CD4-positive, alpha-beta T cell treated with Interleukin-15 for 4 hours (primary cell): ENCODE measurements at places on chromosomes 12 and 14.

- DNase-seq, result no peak
Measured at GRCh38 chr12:6059860-6060565, 64.5 kb downstream of the VWF start.

DNA sequence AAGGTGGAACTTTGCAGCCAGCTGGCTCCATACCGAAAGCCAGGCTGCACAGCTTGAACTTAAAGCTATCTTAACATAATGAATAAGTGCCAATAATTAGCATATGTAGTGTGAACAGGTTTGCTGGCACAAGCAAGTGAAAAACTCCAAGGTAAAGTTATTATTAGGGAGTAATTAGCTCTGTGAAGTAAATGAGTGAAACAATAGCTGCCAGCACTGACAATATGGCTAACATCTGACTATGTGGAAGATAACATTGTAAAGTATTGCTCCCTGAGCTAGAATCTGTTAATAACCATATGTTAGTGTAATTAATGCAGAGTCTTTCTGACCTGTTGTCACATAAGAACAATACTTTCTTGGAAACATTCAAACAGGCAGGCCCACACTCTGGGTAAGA is 246.4 kb downstream of the SOX5 start:
- DNase-seq, result no peak

GRCh38 chr14:69682621-69683263 is 71.3 kb downstream of the SUSD6 start:
- peak; percentile 48 for DNase-seq

DNA sequence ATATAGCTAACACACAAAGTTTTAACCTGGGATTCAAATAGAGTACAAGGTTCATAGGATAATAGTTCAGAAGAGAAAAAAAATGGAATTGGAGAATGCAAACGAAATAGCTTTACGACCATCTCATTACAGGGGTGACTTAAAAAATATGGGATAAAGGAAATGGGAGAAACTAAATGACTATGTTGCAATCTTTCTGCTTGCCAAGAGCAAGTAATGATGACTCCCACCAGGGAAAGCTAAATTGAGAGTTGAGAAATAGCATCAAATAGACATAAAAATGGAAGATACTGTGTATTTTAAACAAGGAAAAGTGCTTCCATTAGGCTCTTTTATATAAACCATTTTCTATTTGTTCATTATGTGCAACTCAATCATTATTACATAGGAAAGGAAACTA is 155.7 kb upstream of the ATXN7L3B start:
- DNase-seq, result no peak

DNA sequence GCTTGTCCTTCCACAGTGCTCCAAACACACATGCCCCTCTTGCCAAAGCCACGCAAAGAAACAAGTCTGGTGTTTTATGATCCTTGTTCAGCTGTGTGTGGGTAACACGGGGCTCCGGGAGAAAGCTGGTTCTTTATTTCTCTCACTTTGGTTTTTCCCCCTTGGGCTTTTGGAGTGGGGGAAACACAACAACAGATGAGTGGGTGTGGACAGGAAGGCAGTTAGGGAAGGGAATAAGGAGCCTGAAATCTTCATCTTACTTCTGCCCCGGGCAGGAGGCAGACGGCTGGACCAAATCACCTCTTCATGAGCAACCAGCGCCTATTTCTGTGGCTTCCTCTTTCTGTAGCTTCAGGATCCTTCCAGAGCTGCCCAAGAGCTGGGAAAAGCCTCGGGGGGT is 218.5 kb downstream of the PHETA1 start:
- no peak for DNase-seq

DNA sequence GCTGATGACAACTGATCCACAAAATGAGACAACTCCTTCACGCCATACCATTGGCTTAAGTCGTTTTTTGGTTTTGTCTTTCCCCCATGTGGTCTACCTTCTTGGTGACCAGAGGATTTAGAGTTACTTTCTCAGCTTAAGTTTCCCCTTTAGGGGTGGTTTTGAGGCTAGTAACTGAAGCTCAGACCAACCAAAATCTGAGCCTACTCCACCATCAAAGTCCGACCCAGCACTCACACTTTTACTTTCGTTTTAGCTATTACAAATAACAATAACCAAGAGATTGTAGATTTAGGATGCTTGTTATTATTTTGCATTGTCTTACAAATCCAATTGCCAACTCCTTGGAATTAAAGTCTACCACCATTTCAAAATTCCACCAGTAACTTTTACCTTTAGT is 130.6 kb upstream of the MDM1 start:
- DNase-seq, result peak; percentile 32

DNA sequence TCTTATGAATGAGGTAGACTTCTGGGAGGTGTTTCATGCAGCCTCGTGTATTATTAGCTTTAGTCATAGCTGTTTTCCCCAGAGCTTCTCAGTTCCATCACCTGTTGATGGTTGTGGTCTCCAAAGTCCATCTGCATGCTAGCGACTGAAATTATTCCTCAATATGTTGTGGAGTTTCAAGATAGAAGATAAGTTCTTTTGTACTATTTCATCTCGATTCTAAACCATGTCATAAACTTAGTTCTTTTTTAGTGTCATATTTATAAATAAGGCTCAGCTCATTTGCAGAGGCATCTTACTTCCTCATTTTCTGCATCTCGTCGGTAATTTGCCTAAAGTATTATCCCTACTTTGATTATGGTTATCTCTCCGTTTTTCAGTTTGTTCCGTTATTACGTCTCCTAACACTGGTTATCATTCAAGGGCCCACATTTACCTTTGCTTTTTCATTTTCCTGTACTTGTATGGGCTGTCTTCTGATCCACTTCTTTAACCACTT is 119.1 kb downstream of the ITPR2 start:
- DNase-seq, result no peak

- DNase-seq, result no peak
Measured at GRCh38 chr14:26596543-26597061, 1.2 kb downstream of the NOVA1 start.

- DNase-seq, result no peak
Measured at GRCh38 chr12:64452559-64453329, 824 bp downstream of the TBK1 start.

DNA sequence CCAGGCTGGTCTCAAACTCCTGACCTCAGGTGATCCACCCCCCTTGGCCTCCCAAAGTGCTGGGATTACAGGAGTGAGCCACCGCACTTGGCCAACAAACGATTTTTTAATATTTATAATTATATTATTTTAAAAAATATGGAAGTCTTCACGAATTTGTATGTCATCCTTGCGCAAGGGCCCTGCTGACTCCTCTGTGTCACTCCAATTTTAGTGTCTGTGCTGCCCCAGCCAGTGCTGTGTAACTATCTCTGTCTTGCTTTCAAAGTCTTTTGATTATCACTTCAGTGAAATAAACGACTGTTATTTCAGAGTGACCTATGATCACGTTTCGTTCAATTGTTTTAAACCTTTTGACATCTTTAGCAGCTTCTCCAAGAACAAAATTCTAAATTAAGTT is 13.1 kb upstream of the MMP17 start:
- no peak for DNase-seq
